T47D (cell line): ENCODE measurements at places on chromosomes 11 and 22.
A peak's percentile ranks its signal among the peaks of the same experiment; 100 is the strongest.

DNA sequence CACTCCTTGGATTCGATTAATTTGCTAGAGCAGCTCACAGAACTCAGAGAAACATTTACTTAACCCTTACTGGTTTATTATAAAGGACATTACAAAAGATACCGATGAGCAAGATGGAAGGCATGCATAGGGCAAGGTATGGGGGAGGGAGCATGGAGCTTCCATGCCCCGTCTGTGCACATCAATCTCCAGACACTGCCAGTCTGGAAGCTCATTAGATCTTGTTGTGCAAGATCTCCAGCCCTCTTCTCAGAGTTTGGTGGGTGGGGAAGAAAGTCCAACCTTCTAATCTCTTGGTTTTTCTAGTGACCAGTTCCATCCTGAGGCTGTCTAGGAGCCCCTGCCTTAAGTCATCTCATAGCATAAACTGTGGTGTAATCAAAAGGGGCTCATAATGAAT is 190.7 kb downstream of the UVRAG start:
- DNase-seq = no peak

GRCh38 chr11:28584992-28585391 is 476.8 kb downstream of the METTL15 start:
- DNase-seq = no peak

DNA sequence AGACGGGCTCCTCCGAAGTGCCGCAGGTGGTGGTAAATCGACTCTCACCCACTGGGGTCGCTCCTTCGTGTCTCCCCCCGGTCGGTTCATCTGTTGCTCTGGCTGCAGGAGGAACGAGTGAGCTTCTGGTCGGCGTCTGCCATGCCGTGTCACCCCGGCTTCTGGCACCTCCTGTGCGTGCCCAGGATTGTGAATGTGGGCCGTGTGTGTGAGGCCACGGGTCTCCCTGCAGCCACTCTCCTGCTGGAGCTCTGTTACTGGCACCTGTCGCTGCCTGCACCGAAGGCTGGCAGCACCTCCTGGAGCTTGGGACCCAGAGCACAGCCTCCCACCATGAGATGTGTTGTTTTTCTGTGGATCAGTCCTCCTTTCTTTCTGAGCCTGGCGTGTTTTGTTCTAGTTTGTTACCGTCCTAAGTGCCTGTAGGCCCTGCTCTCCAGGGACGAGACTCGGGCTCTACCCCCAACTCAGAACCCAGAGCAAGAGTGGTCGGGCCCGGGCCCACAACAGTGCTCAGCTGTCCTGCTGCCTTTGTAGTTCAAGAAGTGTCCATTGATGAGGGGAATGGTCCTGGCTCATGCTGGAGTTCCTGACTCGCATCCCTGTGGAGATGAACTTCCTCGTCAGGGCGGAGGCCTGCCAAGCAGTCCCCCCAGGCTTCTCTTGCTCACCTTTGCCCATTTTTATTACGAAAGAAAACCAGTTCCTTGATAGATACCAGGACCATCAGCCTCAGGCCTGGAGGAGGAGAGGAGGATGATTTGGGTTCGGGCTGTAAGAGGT is 66.6 kb downstream of the MED15 start:
- DNase-seq = no peak

DNA sequence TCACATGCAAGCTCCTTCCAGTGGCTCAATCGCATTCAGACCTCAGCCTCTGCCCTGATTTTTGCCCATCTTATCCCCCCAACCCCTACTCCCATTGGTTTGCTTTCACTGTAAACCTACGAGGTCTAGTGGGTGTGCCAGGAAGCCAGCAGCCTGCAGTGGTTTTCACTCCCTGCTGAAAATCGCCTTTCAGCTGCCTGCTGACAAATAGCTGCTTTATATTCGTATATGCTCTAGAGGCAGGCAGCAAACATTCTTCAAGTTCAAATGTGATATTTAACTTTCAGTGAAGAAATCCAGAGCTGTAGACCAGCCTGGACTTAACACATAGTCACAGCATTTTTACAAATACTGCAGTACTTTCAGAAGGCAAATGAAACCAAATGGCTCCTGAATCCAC is 92.8 kb upstream of the APOA1 start:
- no peak for DNase-seq

GRCh38 chr11:76705826-76706225 is 35.3 kb upstream of the LRRC32 start:
- DNase-seq = no peak

DNA sequence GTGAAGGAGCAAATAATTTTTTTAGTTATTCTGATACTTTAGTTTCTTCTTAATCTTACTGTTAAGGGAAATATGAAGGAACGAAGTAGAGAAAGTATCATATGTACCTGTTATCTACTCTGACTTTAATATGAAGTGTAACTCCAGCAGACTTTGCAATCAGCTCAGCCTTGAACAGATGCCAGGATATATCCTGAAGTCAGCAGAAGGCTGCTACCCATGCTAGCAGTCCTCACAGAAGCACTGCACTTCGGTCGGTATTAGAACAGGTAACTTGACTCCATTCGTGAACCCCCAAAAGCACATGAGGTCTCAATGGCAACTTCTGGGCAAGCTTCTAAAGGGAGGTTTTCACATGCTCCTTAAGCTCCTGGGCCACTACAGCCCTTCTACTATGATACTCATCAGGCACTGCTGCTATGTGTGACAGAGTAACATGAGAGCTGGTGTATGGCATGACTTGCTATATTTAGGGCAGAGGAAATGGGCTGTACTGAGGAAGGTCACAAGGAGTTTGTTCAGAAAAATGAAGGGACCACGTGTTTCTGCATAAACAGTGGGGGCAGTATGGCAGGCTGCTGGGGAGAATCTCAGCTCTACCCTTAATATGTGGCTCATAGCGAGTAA is 344.1 kb downstream of the SOX6 start:
- no peak for DNase-seq

GRCh38 chr11:92329137-92329536 is 104.5 kb downstream of the FAT3 start:
- no peak for DNase-seq

GRCh38 chr11:575313-575995 is 816 bp upstream of the PHRF1 start:
- DNase-seq = peak; percentile 69

GRCh38 chr11:34999453-34999852 is 83.0 kb downstream of the PDHX start:
- DNase-seq = no peak

- no peak for DNase-seq
These were observed 7.3 kb upstream of the SSTR3 start for GRCh38 chr22:37219533-37219932.

- no peak for DNase-seq
These were observed 20.4 kb upstream of the L3MBTL2 start for GRCh38 chr22:41184679-41185078.

GRCh38 chr11:120841074-120841473 is 182.8 kb upstream of the TBCEL start:
- no peak for DNase-seq

- peak; percentile 41 for DNase-seq
These were observed 22.5 kb downstream of the LRP4 start for GRCh38 chr11:46895821-46896220.

GRCh38 chr22:40602231-40602630 is 34.3 kb downstream of the MRTFA start:
- no peak for DNase-seq

- DNase-seq = no peak
These were observed 64.0 kb downstream of the SCN3B start for GRCh38 chr11:123590296-123590912.

- DNase-seq = no peak
These were observed 242.8 kb upstream of the PLET1 start for GRCh38 chr11:112503410-112503809.

DNA sequence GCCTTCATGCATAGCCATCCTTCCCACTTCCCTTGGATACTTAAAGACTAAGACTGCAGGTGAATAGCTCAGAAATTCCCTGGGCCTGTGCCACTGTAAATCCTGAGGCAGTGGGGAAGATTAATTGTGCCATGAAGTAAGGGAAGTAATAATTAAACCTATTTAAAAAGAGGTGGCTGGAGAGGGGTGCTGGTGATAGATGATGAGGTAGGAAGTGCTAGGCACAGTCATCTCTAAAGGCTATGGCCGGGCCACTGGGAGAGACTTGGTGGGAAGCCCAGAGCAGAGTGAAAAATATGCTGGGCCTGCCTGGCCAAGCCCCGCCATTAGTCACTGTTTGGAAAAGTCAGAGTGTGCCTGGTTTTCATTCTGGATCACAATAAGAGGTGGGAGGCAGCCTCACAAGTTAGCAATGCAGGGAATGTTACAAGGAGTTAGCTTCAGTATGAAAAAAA is 197.2 kb upstream of the PITPNB start:
- DNase-seq = no peak

DNA sequence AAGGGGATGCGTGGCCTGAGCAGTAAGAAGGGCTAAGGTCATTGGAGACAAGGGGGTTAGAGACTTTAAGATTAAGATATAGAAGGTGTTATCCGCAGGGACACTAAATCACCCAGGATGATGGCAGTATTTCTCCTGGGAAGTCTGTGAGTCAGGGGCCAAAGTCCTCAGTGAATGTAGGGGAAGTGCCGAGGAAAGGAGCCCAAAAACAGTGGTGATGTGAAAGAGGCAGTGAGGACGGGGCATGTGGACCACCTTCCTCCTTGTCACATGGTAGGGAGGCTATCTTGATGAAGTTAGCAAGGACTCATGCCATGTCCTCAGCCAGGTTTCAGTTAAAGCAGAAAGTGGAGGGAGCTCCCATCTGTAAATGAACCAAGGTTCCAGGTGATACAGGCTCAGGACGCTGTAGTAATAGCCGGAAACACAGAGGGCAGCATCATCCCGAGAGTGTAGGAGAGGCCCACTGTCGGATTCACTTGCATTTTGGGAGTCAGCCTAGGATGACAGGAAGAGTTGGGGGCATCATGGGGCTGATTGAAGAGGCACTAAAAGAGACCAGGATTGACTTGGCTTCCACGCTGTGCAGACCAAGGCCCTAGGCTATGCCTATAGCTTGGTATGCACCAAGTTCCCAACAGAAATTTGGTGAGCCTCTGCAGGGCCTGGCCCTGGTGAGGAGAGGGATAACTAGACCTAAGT is 33.5 kb downstream of the WEE1 start:
- no peak for DNase-seq

DNA sequence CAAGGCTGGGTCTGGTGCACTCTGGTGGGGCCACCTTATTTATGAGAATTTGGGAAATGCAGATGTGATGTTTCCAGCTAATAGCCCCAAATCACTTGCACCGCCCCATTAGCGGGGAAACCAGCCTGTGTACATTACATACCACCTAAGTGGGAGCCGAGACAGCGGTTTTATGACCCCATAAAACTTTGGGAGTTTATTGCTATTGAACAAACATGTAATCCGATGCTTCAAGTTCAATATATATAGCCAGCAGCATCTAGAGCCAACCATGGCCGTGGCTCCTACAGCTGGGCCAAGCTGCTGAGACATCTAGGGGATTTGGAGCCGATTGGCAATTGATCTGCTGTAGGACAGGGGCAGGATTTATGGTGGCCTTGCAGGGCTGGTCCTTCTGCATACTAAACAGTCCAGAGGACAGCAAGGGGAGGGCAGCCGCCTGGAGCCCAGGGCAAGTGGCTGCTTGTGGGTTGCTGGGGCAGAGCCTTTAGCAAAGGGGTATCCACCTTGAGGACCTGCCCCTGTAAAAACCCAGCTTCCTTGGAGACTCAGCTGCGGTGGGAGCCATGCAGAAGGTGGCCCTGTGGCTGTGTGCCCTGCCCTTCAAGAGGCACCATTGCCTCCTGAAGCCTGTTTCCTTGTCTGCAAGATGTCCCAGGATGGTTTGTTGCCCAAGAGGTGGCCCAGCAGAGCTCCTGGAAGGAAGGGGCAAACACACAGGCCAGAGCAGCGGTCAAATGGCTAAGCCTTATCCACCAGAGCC is 47.9 kb upstream of the CCDC188 start:
- DNase-seq = no peak

DNA sequence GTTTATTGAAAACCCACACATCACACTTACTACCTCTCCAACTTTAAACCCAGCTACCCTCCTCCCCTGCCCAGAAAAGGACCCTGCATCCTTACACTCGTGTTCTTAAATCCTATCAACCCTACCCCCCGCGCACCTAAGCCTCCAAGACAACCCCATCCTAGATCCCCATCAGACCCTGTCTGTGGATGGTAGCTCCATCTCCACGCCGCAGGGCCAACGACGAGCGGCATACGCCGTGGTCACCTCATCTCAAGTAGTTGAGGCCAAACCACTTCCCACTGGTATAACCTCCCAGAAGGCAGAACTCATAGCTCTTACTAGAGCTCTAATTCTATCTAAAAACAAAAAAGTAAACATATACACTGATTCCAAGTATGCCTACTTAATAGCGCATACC is 9.4 kb upstream of the OR56A3 start:
- no peak for DNase-seq

GRCh38 chr22:43396934-43397457 is 14.8 kb upstream of the MPPED1 start:
- DNase-seq = no peak

DNA sequence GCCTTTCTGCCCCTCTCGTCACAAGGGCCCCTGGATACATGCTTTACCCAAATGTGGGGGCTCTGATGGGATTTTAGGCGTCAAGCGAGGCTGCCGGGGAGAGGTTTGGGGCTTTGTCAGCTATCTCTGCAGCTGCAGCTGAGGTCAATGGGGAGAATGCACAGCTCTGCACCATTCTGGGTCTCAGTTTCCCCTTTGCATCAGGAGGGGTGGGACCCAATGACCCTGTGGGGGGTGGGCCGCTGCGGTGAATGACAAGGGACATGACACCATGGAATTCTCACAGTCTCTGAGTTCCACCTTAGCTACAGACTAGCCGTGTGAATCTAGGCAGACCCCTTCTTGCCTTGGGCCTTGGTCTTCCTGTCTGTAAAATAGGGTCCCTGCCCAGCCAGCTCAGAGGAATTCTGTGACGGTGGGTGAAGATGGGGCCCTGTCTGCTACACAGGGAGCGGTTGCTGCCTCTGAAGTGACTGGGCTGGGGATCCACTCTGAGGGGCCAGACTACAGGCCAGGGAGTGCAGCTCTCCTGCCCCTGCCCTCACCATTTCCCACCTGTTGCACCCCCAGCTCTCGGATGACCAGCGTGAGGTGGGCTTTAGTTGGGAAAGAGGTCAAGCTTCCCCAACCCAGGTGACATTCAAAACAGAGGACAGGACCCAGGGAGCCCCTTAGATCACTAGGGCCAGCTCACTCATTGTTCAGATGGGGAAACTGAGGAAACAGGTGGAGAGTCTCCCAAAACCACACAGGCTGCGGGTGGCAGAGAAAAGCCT is 35.9 kb upstream of the WNT11 start:
- DNase-seq = no peak

- DNase-seq = no peak
These were observed 1342.3 kb downstream of the TBC1D22A start for GRCh38 chr22:48104766-48105165.

- no peak for DNase-seq
These were observed 31.1 kb downstream of the OR6Q1 start for GRCh38 chr11:58061813-58062212.
